Caki2 (cell line): ENCODE measurements at places on chromosomes 16 and 17.

DNA sequence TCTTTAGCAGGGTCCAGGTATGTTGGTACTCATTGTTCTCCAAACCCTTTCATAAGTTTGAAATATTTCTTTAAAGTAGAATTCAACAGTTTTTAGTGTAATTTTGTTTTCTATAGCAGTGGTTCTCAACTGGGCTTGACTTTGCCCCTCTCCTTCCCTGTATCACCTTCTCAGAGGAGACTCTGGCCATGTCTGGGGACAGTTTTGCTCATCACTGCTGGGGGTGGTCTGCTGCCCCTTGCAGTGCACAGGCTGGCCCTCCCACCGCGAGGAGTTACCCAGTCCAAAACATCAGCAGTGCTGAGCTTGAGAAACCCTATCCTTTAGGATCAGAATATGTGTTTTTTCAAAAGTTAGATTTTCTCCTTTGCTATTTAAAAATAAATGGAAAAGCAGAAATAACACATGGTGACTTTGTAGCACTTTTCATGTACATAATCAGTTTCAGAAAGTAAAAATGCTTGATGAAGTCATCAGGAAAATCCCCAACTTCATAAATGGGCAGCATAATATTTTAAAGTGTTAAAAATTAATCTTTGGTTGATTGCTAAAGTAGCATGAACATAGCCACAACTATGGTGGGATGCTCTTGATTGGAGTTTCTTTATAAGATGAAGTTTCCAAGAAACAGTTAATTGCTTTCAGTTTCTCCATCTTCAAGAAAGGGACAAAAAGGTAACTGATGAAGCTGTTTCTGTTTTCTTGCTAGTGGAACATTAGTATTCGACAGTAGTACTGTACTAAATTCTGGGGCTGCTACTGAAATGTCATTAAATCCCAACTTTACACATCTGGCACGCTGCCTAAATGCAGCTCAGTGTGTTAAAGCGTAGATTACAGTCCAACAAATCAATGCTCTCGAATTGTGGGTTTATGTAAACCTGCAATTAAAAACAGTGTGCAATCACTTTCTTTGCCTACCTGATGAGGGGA, 70.3 kb downstream of the NETO2 start:
- no peak for DNase-seq

GRCh38 chr17:76550712-76551615, 11.1 kb downstream of the PRCD start:
- peak; percentile 87 for DNase-seq

DNA sequence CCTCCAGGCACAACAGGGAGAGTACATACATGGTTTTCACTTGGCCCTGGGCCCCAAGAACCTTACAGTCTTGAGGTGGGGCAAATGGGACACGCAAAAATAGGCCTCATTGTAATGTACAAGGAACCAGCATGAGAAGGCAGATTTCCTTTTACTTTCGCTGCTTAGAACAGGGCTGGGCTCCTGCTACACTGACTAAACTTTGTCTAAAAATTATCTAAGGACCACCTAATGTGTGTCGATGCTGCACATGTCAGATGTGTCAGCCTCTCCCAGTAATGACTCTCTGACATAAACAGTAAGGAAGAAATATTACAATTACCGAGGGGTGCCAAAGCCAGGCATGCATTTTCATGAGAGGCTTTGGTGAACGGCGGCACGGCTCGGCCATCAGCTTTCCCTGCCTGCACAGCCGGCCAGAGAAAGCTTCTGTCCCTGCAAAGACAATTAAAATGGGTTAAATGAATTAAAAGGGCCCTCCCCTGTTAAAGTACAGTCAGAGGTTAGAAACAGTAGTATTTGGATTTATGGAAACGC, 224.2 kb upstream of the IRX3 start:
- DNase-seq, result no peak

GRCh38 chr17:56624309-56624708, 30.8 kb downstream of the NOG start:
- no peak for DNase-seq

DNA sequence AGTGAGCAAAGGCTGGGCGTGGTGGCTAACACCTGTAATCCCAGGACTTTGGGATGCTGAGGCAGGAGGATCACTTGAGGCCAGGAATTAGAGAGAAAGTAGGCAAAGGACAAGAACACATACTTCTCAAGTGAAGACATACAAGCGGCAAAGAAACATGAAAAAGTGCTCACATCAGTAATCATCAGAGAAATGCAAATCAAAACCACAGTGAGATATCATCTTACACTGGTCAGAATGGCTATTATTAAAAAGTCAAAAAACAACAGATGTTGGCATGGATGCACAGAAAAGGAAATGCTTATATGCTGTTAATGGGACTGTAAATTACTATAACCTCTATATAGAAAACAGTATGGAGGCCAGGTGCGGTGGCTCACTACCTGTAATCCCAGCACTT, 12.2 kb upstream of the SLX4 start:
- no peak for DNase-seq

DNA sequence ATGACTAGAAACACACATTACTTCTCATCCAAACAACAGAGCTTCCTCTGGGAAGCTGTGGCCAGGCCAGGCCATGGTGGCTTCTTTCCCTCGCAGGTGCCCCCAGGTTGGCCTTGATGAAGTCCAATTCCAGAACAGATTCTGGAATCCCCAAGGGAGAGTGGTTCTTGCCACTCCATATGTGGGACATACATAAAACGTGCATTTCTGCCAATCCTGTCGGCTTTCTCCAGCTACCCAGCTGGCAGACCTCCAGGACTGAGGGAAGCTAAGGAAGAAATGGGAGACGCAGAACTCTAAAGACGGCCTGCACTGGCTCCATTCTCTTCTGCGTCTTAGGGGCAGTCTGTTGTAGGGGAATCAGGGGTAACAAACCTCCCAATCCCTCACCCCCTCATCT, 219.2 kb upstream of the CDH5 start:
- DNase-seq, result no peak

DNA sequence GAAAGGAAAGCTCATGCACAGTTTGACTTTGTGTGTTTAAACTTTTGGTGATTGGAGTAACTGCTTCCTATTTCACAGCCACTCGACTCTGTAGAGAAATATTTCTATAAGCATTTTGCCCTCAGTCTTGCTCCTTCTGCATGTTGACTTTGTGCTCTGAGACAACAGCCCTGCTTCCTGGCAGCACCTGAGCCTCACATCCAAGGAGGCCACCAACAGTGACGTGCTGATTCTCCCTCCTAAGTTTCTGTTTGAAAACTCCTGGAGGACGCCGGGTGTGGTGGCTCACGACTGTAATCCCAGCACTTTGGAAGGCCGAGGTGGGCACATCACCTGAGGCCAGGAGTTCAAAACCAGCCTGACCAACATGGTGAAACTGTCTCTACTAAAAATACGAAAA, 23.9 kb upstream of the WSB1 start:
- no peak for DNase-seq

DNA sequence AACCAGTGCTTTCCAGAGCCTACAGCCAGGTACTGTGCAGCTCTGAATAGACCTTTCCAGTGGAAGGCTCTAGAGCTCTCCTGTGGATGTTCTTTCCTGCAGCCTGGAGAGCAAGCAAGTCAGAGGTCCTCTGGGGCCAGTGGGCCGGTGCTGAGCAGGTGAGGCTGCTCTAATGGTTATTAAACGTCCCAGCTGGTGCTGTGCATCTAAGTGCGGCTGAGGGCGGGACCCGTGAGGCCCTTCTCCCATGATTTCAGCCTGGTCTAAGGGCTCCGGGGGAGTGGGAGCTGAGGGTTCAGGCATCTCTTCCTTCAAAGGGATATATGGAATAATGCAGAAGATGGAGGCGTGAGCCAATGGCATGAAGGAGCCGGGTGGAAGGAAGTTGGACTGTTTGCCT, 83.7 kb upstream of the SDK2 start:
- DNase-seq, result no peak

DNA sequence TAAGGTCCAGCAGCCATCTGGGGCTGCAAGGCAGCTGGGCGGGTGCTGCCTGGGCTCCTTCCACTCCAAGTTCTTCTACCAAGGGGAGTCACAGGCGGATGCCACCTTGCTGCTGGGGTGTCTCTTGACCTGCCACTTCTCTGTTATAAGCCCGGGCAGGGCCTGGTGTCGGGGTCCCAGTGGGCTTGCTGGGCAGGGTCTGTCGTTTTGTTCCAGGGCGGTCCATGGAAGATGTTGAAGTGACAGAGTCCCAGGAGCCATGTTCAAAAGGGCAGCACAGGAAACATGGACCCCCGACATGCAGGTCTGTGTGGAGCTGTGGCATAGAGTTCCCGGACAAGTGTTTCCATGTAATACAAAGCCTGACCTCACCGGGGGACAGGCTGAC, 91.1 kb downstream of the TNFRSF13B start:
- DNase-seq, result no peak

GRCh38 chr17:32882029-32882428, 5.1 kb upstream of the MYO1D start:
- no peak for DNase-seq

DNA sequence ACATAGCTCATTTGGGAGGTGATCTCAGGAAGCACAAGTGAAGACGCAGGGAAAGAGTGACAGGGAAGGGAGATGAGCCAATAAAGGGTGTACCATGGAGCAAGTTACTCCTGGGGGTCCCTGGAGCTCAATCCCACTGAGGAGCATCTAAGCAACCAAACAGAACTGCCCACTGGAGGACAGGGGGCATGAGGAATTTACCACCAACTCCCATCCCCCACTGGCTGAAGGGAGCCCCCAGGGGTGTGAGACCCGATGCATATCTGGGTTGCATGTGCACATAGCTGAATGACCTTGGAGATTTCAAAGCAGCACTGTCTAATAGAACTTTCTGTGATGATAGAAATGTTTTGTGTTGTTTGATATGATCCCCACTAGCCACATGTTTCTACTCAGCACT, 29.6 kb downstream of the C16orf82 start:
- DNase-seq, result no peak

GRCh38 chr17:80219763-80220053, 425 bp downstream of the SGSH start:
- DNase-seq, result no peak

- DNase-seq, result no peak
These were observed 3.2 kb downstream of the DDX52 start for GRCh38 chr17:37640015-37640414.

GRCh38 chr17:27888945-27889344, 4.2 kb downstream of the LYRM9 start:
- DNase-seq, result peak; percentile 40

- DNase-seq, result no peak
These were observed 24.6 kb downstream of the MARF1 start for GRCh38 chr16:15618392-15618791.

- DNase-seq, result peak; percentile 80
These were observed 34.2 kb downstream of the RMI2 start for GRCh38 chr16:11379420-11379819.

DNA sequence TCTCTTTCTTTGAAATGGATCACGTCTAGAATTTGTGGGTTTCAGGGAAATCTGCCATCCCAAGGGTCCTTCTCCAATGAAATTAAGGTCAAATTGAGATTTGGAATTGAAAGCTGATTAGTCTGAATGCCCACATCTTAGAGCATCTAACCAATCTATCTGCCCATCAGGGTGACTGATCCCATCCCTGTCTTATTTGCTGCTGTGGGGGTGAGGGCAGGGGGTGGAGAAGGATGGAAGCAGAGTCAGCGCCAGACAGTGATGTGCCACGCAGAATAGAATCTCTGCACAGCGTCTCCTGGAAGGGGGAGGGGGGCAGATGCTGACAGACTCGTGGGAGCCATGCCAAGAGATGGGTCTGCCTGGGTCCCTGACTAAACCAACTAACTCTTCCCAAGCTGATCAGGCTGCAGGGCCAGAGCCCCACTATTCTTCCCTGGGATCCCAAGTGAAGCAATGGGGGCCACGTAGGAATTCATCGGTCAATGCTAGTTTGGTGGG, 32.1 kb downstream of the CDK5RAP3 start:
- no peak for DNase-seq

GRCh38 chr16:10929853-10930754, 12.2 kb downstream of the DEXI start:
- no peak for DNase-seq

- DNase-seq, result no peak
These were observed 19.5 kb downstream of the NKD1 start for GRCh38 chr16:50567651-50568050.

DNA sequence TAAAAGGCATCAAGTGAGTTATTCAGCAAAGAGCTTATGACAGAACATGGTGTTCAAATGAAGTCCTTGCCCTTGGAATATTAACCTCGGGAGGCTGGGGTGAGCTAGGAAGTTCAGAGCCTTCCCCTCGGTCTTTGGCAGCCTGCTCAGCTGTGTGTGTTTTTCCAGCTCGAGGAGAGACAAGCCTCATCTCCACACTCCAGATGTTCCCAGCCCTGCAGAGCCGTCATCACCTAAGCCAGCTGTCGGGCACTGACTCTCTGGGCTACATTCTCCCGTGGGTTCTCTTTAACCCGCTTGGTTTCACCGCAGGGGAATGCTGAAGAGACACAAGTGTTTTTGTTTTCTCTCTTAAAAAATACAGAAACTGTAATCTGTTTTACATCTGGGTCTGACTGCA, 47.1 kb downstream of the IRX3 start:
- DNase-seq, result no peak

- no peak for DNase-seq
These were observed 15.0 kb downstream of the TOP2A start for GRCh38 chr17:40402668-40403067.

DNA sequence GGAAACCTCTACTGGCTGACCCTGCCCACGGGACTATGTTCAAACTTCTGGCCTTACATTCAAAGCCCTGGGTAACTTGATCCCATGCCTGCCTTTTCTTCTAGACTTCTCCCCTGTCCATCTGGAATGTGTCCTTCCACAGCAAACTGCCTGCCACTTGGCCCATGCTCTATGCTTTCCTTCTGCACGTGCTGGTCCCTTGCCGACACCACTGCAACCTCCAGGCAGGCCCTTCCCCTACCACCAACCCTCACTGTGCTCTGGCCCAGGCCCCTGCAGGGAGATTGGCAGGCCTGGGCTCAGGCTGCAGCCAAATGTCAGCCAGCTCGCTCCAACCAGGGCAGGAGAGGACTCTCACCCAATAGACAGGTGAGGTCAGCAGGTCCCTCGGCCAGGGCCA, 11.0 kb downstream of the HSD11B2 start:
- no peak for DNase-seq

- DNase-seq, result peak; percentile 38
These were observed 251.2 kb downstream of the ENGASE start for GRCh38 chr17:79325709-79326430.

DNA sequence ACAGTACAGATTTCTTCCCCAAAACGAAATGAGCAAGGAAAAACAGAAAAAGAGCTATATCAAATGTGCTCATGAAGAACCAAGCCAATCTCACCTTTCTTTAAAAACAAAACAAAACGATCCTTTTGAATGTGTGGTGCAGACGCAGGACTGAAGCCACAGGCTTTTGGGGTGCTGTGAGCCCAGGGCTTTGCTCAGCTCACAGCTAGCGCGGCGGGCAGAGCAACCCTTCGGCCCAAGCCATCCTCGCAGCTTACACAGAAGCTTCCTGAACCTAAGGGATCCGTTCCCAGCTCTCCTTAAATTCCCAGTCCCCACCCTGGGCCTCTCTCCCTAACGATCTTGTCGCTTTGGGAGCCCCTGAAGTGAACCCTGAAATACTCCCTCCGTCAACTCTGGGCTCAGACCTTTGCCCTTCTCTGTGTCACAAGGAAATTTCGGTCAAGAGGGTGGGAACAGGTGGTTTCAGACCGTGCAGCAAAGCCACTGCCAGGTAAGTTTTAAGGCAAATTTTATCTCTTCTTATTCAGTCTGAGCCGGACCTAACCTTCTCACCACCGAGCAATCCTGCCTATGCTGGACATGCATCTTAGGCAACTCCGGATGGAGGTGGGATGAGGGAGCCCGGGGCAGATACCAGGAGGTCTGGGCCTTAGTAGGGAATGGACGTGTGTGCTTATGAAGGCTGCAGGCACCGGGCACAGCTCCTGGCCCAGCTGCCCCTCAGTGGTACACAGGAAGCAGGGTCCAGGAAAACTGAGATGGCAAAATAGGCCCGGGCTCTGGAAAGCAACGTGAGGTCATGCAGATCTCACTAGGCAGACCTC, 52.0 kb downstream of the COTL1 start:
- no peak for DNase-seq
